ENCODE measurements at places on chromosomes 3 and 15.
A peak's percentile ranks its signal among the peaks of the same experiment; 100 is the strongest.

DNA sequence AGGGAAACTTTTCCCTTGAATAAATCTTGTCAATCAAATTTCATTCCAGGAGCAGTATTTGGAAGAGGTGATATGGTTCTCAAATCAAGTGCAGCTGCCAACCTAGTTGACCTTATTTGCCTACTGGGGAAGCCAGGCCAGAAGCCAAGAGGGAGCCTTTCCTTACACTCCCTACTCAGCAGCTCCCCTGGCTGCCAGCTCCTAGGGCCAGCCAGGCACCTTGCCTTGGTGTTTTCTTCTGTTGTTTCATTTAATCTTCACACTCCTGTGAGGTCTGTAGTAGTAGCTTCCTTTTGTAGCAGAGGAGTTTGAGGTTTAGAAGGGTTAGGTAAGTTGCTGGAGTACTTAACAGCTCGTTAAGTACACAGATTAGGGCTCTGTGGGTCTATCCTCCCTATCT is 22.6 kb downstream of the MKRN2OS start:
- DNase-seq = no peak

- DNase-seq = no peak
Measured at GRCh38 chr3:67289626-67290025, 291.5 kb downstream of the KBTBD8 start.

DNA sequence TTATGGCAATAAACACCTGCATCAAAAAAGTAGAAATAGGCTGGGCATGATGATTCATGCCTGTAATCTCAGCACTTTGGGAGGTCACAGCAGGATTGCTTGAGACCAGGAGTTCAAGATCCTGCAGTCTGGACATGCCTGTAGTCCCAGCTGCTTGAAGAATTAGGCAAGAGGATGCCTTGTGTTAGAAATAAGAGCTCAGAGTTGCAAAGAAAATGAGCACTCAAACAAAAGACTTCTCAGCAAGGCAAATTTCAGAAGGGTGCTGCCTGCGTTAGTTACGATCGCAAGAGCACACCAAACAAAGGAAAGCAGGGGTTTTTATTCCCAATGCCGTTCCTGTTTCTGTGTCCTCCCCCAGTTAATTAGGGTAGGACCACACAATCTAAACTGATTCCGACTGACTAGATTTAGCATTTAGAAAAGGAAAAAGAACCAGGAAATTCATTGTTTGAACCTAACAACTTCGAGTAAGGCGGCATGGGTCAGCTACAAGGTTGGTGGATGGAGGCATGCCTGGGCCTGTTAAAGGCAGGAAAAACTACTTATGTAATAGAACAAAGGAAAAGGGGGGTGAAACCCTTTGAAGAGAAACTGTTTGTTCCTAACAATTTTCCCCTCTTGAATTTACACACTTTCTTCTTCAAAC is 55.5 kb downstream of the DLG1 start:
- DNase-seq = no peak

DNA sequence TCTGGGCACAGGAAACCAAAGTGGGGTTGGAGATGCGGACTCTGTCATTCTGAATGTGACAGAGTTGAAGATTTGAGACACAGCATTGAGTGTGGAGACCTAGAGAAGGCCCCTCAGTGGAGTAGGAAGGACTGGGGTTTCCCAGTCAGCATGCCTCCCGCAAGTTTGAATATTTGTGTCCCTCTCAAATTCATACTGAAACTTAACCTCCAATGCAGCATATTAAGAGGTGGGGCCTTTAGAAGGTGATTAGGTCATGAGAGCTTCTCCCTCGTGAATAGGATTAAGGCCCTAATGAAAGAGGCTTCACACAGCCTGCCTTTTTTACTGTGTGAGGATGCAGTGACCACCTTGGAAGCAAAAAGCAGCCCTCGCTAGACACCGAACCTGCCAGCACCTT is 8.0 kb downstream of the HDDC3 start:
- DNase-seq = no peak

DNA sequence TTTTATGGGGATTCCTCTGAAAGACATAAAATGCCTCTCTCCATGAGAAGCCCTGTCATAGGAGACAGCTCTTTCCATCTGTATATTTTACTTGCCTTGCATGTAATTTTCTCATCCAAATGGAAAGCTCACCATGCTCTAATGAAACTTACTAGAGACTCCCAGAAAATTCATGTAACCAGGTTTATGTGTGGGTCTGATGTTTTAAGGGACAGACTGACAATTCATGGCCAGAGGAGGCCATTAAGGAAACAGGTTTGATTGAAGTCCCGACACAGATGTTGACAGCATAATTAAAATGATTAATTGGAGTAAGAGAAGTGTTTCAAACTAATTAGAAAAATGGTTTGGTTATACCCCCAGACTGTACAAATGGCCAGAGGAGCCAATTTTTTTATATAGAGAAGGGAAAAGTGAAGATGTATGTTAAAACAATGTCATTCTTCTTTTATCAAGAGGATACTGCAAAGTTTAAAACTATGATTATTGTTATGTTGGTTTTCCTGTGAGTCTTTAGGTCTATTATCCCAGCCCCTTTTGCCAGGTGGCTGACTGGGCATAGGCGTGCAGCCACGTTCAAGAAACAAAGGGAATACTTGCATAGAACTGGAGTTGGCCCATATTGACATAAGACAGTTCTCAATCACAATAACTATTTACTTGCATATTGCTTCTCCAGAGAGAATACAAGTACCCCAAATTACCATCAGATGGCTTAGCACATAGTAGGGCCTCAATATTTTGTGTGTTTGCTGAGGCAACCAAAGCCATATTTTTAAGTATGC is 64.8 kb downstream of the RBMS3 start:
- no peak for DNase-seq

DNA sequence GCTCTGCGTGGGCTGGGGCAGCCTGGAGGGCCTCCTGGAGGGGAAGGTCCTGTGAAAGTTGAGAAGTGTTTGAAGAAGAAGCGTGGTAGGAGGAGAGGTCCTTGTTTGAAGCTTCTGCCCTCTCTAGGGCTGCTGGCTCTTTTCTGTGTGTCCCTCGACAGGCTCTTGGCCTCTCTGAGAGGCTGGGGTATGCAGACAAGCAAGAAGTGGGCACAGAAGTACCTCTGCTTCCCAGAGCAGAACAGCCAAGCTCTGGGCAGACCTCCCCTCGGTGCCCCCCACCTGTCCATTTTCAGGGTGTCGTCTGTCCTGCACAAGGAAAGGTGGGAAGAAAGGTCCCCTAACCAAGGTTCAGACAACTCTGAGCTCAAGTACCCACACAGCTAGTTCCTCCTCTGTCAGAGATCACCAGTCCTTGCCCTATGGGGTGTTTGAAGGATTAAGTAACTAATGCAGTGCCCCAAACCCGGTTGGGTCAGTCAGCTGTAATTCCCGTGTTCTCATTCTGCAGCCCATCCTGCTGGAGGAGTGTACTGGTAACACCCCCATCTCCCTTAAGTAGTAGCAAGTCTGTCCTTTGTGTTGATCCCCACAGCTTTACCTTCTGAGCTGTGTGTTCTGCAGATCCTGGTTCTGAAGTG is 6.3 kb downstream of the CSK start:
- no peak for DNase-seq

DNA sequence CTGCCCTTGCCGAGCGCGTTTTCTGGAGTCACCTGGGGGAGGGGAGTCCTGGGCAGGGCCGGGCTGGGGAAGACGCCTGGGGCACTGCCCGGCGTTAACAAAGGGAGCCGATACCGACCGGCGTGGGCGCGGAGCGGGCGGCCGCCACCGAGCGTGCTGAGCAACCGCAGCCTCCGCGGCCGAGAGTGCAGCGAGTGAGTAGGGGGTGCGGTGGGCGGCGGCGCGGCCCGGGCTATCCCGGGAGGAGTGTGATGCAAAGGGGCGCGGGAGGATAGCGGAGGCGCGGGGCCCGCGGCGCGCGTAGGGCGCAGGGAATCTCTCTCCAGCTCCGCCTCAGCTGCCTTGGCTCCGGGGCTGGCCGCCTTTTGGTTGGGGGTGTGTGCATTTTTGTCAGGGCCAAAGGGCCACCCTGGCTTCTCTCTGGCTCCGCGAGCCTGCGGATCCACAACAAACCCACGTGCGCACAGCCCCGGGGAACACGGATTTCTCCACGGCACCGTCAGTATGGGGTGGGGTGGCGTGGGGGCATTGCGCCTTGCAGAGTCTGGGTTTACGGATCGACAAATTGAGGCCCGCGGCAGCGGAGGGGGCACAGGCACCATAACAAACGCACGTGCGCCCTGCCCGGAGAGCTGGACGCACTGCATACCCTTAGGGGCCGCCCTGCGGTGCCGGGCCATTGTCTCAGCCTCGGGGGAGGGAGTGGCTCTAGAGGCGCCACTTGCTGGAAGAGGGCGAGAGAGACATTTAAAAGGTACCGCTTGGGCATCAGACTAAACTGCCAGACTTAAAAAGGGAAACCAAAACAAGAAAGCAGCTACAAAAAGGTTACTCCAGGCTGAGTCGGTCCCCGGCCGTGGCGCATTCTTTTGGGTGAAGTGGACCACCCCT is 560 bp downstream of the ST6GAL1 start:
- DNase-seq = peak; percentile 61

Measured in liver (tissue), 10 donors.